ENCODE measurements at places on chromosomes 3 and 15.

GRCh38 chr3:150314248-150315004 lies 93.7 kb upstream of the TSC22D2 start:
- DNase-seq, result no peak

GRCh38 chr3:14340960-14341708 lies 61.3 kb upstream of the SLC6A6 start:
- DNase-seq, result no peak

DNA sequence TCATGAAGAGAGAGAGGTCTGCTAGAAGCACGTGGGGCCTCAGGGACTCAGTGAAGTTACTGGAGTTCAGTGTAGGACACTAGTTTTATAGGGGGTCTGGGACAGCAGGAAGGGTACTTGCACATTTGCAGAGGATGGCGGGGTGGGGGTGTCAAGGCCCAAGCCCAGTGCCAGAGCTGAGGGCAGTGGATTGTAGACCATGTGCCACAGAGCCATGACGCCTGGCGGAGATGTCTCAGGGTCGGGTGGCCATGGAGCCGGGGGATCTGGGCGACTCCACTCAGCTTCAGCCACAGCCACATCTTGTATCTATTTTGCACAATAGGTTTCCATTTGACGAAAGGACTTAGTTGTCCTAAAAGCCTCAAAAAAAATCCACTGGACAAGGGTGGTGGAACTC lies 50.4 kb upstream of the RGMA start:
- DNase-seq, result no peak

DNA sequence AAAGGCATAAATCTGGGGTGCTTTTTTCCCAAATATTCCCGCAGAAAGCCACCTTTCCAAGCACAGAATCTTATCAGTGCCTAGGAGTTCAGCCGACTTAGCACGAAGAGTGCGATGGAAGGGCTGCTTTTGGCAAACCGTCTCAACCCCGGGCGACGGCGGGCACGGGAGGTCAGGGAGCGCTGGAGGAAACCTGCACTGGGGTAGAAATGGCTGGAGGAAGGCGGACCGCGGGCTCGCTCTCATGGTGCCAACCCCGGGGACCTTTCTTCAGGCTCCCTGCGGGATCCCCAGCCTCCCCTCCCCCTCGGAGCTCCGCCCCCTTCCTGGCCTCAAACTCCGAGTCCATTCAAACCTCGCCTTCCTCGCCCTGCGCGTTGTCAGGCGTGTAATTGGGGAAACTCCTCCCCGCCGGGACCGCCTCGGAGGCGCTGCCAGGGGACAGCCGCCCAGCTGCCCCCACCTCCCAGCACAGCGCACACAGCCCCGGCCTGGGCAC lies at the start of gene GABRG3:
Gene GABRG3 (plus strand): TSS at position 470 of the 499 bp plus-strand sequence.
- DNase-seq, result no peak

DNA sequence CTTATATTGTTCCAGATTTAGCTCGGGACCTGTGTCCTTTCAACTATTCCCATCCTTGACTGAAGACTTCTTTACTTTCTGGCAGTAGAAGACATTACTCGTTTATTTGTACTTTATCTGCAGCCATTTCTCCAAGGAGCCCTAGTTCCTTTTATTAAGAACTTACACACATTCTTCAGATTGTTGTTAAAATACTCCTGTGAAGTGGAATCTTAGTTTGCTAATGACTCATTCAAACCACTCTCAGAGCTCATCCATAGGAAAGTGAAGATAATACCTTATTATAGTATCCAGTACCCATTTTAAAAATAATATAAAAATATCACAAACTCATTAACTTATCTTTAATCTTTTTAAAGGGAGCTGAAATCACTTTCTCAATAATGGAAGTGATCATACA lies 63.5 kb downstream of the C3orf70 start:
- DNase-seq, result no peak

GRCh38 chr15:94395640-94396039 lies 164.3 kb downstream of the MCTP2 start:
- no peak for DNase-seq

DNA sequence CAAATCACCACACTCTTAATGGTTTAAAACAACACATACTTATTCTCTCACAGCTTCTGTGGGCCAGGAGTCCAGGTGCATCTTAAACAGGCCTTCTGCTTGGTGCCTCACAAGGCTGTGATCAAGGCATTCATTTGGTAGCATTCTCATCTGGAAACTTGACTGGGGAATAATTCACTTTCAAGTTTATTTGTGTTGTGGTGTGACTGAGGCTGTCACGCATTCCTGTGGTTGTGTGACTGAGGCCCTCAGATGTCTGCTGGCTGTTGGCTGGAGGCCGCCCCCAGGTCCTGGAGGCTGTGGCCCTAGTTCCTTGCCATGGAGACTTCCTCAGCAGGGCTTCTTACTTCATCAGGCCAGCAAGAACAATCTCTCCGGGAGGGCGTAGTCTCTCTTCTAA lies 16.9 kb upstream of the FAM3D start:
- DNase-seq, result no peak
